ENCODE measurements at places on chromosomes 2 and 18.

DNA sequence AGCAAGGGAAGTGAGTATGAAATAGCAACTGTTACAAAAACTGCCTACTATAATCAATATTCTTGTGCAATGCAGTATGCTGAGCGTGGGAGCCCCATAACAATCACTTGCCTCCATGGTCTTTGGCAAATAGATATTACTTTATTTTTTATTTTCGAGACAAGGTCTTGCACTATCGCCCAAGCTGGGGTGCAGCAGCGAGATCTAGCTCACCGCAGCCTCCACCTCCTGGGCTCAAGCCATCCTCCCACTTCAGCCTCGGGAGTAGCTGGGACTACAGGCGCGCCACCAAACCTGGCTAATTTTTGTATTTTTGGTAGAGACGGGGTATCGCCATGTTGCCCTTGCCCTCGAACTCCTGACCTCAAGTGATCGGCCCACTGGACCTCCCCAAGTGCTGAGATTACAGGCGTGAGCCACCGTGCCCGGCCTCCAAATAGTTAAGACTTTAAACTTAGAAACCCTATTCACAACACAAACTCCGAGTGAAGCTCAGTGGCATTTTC is 1.2 kb upstream of the CCNT2 start:
- no peak for DNase-seq

DNA sequence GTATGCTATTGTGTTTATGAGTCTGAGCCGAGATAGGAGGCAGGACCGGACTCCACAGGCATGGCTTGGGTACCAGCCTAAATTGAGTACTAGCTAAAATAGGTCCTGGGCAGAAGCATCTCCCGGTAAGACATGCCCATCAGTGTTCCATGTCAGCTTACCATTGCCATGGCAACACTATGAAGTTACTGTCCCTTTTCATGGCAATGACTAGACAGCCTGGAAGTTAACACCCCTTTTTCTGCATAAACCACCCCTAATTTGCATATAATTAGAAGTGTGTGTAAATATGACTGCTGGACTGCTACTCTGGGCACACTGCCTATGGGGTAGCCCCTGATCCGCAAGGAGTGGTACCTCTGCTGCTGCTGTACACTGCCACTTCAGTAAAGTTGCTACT is 1005.1 kb upstream of the FAM98A start:
- DNase-seq = no peak

- no peak for DNase-seq
These were observed 245.5 kb upstream of the CHST9 start for GRCh38 chr18:27430595-27430994.

DNA sequence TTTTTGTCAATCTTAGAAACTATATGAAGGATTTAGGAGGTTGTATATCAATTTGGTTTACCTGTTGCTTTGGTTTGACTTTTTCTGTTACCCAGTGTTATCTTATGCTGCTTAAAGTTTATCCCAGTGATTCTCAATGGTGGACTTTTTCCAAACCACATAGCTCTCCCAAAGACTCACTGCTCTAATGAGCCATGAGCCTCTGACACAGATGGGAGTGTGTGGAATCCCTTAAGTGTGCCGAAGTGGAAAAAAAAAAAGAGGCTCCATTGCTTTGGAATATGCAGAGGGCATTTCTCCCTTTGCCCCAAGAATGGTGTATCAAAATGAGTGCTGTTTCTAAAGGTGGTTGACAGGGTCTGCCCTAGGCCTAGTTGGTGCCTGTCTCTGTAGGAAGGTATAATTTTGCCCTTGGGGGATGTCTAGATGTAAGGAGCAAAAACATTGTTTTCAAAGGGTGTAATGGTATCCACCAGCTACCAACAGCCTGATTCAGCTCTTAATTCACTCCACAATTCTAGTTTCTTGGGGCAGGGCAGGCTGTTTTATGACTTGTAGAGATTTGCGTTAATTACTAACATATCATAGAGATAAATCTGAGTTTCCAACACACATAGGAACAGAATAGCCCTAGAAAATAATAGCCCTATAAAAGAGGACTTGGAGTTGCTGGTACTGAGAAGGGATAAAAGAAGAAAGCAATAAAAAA is 64.3 kb upstream of the CYP26B1 start:
- no peak for DNase-seq

GRCh38 chr2:150391779-150392178 is 95.7 kb downstream of the RND3 start:
- DNase-seq = no peak

- no peak for DNase-seq
These were observed 1674.1 kb upstream of the TMEFF2 start for GRCh38 chr2:193868833-193869232.

DNA sequence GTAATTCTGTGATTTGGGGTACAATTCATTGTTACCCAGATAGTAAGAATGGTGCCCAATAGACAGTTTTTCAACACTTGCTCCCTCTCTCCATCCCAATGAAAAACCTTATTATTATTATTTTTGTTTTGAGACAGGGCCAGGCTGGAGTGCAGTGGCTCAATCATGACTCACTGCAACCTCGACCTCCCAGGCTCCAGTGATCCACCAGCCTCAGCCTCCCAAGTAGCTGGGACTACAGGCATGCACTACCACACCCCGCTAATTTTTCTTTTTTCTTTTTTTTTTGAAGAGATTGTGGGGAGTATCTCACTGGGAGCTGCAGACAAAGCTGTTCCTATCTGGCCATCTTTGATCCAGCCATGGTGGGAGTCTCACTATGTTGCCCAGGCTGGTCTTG is 7.2 kb downstream of the TGFA start:
- no peak for DNase-seq

All from stimulated activated CD8-positive, alpha-beta memory T cell treated with anti-CD3 and anti-CD28 coated beads, Interleukin-4, amount 100 ng/mL, for 4 hours (primary cell).